RPMI7951 (cell line): ENCODE measurements at places on chromosomes 1 and 21. TPM values are rescaled to one million over a fixed set of nuclear protein-coding genes. Genes with fewer than 3 reads are reported as not detected.

DNA sequence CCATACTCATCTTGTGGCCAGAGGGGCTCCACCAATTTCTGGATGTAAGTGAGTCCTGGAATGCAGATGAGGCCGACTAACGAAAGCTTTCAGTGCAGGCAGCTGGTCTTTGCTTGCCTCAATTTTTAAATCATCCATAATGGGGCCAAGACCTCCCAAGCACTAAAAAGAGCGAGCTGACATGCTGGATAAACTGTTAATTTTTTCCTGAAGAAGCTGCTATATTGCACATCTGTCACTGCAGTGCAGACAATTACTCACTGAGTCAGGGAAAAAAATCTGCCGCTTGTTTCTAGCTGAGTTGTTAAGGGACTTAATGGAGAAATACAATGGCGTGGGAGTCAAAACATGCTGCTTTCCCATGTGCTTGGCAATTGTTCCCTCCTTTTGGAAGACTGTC is 205.5 kb downstream of the GPATCH2 start:
- no peak for DNase-seq

DNA sequence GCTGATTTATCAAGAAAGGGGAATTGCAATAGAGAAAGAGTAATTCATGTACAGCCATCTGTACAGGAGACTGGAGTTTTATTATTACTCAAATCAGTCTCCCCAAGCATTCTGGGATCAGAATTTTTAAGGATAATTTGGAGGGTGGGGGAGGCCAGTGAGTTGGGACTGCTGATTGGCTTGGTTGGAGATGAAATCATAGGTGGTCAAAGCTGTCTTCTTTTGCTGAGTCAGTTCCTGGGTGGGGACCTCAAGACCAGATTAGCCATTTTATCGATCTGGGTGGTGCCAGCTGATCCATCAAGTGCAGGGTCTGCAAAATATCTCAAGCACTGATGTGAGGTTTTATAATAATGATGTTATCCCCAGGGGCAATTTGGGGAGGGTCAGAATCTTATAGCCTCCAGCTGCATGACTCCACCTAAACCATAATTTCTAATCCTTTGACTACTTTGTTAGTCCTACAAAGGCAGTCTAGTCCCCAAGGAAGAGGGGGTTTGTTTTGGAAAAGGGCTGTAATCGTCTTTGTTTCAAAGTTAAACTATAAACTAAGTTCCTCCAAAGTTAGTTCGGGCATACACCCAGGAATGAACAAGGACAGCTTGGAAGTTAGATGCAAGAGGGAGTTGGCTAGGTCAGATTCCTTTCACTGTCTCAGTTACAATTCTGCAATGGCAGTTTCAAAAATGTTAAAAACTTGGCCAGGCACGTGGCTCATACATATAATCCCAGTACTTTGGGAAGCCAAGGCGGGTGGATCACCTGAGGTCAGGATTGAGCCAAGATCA is 16.9 kb upstream of the RAB3B start:
- DNase-seq = no peak

The PGLYRP4 gene
- not detected in 2 replicates for total RNA-seq

GRCh38 chr1:50975436-50975835 is 5.4 kb downstream of the CDKN2C start:
- DNase-seq = no peak

DNA sequence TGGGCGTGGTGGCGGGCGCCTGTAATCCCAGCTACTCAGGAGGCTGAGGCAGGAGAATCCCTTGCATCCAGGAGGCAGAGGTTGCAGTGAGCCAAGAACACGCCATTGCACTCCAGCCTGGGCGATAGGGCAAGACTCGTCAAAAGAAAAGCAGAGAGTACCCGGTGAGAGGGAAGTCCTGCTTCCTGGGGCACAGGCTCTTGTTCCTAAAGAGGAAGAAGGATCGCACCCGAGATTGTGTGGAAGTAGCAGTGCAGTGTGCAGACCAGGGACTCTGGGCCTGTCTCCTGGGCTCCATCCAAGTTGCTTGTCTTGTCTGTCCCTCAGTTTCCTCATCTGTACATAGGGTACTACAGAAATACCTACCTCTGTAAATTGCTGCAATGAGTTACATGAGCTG is 29.6 kb downstream of the NBPF3 start:
- no peak for DNase-seq

DNA sequence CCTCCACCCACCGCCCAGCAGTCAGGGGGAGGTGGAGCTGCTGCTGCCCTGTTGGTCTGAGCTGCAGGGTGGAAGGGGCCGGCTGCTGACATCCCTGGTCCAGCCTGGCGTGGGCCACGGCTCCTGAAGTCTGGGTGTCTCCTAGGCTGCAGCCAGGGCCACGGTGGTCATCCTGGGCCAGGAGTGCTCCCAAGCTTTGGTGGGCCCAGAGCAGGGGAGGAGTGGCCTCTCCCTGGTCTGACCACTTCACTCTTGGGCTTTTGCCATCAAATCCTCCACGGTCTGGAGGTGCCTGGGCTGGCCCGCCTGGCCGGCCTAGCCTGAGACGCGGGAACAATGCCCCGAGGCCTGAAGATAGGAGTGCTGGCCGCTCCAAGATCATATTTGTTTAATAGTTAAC is 5.8 kb downstream of the PRDM16 start:
- DNase-seq = no peak
